Astrocyte of the cerebellum (primary cell): ENCODE measurements at places on chromosomes 2 and 18.

- no peak for DNase-seq
Measured at GRCh38 chr18:59470561-59471121, 111.6 kb upstream of the LMAN1 start.

DNA sequence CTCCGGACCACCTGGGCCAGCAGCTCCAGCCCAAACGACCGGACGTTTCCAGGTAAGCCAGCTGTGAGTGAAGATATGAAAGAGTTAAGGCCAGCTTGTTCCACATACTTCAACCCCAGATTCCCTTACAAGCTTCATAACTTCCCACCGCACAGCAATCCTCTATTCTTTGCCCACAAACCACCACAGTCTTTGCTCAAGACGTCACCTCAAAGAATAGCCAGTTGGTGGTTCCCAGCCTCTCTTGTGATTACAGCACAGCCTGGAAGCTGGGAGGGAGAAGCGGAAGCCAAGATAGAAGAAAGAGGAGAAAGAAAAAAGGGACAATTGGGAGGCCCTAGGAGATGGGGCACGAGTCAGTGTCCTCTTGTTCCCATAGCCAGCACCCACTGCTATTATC, 70.6 kb downstream of the NRP2 start:
- DNase-seq, result peak; percentile 95

DNA sequence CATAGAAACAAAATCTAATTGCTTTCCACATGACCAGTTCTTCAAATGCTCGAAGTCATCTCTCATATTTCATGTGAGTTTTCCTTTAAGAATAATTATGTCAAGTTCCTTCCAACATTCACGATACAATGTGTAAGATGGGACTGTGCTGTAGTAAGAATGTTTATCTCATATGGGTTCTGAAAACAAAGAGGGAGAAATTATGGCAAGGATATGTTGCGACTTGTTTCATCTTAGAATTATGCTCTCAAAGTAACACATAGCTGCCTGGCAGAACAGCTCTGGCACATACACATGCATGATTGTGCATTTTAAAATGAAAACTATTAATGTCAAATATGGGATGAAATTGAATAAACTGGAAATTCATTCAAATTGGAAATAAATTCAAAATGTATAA, 314.8 kb upstream of the ACVR2A start:
- DNase-seq, result no peak

GRCh38 chr2:173580956-173581355, 226.3 kb downstream of the CDCA7 start:
- DNase-seq, result no peak

DNA sequence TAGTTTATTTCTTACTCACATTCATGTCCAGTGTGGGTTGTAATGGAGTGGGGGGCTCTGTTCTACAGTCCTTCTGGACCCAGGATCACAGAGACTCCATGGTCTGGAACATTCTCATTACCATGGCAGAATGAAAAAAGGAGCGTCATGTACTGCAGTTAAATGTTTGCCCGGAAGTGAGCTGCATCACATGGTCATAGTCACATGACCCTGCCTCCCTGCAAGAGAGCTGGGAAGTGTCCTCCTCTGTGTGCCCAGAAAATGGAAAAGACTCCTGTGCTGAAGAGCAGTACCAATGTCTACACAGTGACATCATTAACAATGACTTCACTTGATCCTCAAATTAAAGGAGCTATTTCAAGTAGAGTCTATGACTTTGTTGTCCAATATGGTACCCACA, 74.0 kb upstream of the ZBTB14 start:
- no peak for DNase-seq

DNA sequence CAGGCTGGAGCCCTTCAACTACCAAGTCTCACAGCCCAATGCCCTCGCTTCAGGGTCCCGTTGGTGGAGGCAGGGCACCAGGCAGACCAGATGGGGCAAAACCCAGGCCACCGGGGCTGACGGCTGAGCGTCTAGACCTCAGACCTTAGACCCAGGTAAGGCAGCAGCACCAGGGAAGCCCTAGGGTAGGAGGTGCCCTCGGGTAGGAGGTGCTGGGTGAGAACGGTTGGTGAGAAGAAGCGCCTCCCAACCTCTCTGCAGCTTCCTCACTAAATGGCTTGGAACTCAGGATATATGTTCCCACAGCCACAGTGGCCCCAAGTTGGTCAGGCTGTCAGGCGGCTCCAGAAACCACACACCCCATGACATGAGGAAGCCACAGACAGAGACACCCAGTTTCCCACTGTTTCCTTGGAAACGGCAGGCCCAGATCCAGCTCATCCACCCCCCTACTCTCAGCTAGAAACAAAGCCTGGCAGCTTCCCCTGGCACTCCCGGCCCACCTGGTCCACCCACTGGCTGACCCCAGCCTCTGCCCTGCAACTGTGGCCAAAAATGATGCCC, 13.1 kb upstream of the MLPH start:
- peak; percentile 80 for DNase-seq

DNA sequence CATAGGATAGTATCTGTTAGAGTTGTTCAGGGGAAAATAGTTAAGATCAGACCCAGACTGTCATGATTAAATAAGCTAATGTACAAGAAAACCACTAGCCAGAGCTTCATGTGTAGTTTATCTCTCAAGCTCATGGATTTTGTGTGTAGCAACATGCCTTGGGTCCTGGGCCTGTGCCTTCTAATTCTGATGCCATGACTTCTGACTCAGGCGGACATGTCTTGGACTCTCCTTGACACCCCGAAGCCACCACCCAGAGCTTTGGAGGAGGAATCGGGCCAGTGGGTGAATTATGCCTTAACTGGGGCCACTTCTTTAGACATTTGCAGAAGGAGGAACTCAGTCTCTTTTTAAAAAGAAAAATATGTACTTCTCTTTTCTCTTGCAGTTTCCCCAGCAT, 68.7 kb downstream of the NPAS2 start:
- DNase-seq, result no peak

DNA sequence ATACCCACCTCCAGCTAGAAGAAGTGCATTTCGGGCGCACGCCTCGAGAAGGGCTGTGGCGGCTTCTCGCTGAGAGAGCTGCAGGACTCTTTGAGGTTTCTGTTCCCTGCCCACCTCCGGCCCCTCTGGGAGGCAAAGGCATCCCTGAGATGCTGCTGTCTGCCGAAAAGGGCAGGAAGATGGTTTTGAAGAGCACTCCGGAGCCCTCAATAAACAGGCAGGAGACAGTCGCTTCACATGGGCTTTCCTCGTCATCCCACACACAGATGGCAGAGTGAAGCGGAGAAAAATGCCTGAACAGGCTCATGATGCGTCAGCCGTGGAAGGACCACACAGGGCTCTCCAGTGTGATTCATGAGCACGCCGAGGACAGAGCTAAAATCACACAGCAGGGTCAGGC, 25.4 kb upstream of the GLI2 start:
- DNase-seq, result peak; percentile 9

DNA sequence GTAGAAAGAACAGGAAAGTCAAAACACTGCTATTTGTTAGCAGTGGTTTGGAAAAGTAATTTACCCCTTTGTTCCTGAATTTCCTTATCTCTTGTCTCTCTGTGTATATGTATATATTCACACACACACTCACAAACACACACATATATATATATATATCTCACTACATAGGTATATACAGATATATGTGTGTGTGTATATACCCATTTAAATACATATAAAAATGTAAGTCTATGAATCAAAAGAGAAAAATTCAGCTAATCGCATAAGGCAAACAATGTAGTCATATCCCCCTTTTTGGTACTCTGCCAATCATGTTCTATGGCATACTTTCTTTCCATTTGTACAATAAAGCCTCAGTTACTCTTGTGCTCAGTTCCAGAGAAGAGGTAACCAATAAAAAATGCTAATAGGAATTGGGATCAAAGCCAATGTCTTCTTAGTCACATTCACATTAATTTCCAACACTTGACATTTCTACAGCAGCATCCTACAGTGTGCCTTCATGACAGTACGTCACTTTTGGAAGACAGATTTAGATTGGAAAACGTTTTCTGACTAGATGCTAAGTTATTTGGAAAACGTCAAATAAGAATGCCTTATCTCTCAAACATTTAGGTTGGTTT, 94.6 kb downstream of the MC4R start:
- DNase-seq, result no peak

GRCh38 chr2:101401906-101402305, 14.6 kb upstream of the CREG2 start:
- no peak for DNase-seq

DNA sequence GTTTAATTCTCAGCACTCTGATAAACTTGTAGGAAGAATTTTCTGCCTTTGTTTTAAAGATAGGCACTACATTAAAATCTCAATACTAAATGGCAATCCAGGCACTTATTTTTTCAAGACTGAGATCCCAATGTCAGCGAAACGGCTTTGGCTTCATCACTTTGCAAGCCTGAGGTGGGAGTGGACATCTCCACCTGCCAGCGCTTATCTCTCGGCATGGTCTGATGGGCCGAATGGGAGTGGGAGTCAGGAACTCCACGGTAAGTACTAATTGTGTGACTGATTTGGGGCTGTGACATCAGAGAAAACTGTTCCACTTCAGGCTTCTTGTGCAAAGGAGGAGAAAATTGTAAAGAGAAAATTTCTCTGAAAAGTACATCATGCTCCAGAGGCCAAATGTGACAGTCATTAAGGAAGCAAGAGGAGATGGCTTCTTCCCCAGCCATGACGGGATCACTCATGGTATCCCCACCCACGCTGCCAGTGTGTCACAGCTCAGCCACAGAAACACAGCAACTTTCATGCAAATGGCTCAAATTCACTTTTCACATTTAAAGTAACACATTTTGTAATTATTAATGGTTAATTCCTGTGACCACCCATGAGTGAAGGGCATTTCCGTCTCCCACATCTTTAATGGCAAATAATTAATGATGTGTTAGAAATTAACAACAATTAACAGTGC, 385.5 kb upstream of the HNRNPA3 start:
- no peak for DNase-seq

DNA sequence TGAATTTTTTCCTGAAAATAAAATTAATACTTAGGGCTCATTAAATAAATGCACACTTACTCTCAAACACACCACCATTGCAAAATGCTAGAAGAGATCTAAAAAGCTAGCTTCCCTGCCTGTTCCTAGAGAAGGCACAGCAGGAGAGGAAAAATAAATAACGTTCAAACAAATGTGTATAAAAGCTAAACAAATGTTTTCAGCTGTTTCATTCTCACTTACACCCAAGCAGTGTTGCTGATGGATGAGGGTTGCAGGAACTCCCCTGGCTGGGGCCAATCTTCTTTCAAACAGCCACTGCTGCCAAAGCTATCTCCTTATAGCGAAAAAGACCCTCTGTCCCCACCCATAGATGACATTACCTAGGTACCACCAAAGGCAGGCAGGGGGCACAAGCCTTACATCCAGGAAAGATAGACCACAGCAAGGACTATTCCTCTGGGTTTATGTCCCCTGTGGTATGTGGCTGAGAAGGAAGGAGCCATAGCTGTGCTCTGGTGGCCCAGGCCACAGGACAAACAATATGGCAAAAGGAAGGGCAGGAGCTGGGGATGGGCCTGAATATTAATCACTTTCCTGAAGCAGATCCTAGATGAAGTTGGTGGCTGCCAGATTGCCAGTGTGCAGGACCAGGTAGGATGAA, 214.6 kb downstream of the TTC32 start:
- DNase-seq, result no peak

- DNase-seq, result no peak
Measured at GRCh38 chr2:96587843-96588242, 50.3 kb downstream of the KANSL3 start.

DNA sequence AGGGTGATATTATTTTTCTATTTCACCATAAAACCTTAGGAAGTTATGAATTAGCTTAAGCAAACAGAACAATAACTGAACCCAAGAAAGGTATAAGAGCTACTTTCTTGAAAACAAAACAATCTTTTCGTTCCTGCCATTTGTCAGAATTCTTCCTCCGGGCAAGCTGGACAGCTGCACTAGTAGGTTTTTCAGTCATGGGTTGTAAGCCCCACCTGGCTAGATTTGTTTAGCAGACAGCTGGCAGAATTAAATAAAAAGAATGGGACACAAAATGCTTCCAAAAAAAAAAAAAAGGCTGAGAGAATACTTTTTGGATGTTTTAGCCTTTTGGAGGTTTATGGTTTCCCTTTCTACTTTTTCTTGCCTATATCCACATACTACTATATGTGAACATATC, 694.1 kb downstream of the ARHGAP15 start:
- no peak for DNase-seq

DNA sequence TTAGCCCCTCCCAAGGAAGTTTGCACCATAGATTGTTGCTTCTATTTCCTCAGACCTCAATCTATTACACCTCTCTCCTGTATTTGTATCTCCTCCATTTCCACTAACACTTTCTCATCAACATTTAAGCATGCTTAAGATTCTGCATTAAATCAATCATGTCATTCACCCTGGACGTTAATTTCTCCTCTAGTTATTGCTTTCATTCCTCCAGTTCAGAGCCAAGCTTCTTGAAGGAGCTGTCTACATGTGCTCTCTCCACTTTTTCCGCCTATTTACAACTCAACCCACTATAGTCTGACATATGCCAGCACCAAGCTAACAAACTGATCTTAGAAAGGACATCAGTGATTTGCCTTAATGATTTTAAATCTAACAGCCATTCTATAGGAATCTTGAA, 99.5 kb downstream of the OLA1 start:
- DNase-seq, result no peak

DNA sequence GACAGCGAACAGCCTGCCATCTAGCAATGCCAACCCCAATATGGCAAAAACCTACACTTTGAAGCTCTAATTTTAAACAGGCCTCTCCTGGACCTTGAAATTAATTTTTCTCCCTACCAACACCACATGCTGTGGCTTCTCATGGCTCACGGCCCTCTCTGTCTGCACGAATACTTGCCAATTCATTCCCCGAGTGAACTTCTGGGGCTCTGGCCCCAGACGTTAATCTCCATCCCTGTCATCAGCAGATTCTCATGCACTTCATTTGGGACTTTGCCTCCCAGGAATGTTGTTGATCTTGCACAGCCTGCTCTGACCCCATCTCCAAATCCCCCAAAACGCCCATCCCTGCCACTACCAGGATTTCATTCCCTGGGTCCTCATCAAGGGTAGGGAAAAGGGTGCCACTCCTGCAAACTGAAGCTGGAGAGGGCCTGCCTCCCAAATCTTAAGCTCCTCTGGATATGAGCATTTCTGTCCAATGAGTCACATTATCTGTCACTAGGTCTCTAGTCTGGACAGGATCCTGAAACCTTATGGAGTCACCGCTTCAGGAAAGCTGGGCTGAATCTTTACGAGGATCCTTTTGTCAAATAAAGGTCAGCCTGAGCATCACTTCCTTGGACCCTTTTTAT, 10.4 kb downstream of the FIGLA start:
- DNase-seq, result no peak

DNA sequence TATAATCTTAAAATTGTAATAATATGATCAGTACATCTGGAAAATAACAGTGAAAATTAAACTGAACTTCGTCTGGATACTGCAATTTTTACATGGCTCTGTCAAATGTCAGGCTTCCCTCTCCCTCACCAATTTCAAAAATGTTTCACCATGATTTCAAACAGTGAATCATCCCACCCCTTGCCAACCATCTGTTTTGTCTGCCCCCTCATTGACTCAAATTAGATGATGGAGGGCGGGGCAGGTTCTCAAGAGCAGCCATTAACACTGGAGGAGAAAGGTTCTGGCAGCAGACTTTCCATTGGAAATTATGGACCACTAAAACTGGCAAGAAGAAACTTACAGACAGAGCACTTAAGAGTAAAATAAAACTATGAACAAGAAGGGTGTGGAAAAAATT, 1195.7 kb upstream of the ZEB2 start:
- DNase-seq, result no peak
